ENCODE measurements at places on chromosomes 1 and 21.

GRCh38 chr1:232528472-232529089 lies 101.4 kb downstream of the SIPA1L2 start:
- no peak for DNase-seq

DNA sequence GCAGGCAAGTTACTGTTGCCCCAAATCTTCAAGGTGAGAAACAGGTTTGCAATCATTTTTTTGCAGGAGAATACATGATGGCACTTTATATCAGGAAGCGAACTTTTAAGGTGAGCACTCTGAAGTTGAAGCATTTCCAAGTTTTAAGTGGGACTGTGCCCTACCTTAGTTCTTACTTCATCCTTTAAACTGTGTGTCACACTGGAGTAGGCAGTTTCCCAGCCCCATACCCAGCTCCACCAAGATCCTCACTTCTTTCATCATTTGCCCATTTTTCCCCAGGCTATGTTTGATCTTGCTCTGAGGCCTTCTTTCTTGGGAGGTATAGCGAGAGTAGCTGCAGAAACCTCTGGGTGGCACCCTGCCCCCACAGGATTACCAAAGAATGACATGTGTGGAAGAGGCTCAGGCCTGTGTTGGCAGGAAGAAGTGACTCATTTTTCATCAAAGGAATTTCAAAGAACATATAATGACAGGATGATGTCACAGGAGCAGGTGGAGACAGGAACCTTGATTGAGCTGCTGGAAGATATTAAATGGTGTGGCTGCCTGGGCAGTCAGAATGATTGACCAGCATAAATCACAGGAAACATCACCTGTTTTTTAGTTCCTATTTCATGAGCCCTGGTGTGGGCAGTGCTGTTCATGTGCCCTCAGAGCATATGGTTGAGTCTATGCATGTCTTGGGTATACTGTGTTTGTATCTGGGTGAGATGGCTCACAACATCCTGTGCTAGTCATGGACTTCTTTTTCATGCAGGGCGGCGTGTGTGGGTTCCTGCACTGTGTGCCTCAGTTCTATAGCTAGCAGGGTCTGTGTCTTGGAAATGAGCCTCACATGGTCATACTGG lies 20.8 kb upstream of the MACF1 start:
- DNase-seq = peak; percentile 48

- DNase-seq = no peak
Measured at GRCh38 chr1:186043296-186043695, 309.1 kb downstream of the HMCN1 start.

DNA sequence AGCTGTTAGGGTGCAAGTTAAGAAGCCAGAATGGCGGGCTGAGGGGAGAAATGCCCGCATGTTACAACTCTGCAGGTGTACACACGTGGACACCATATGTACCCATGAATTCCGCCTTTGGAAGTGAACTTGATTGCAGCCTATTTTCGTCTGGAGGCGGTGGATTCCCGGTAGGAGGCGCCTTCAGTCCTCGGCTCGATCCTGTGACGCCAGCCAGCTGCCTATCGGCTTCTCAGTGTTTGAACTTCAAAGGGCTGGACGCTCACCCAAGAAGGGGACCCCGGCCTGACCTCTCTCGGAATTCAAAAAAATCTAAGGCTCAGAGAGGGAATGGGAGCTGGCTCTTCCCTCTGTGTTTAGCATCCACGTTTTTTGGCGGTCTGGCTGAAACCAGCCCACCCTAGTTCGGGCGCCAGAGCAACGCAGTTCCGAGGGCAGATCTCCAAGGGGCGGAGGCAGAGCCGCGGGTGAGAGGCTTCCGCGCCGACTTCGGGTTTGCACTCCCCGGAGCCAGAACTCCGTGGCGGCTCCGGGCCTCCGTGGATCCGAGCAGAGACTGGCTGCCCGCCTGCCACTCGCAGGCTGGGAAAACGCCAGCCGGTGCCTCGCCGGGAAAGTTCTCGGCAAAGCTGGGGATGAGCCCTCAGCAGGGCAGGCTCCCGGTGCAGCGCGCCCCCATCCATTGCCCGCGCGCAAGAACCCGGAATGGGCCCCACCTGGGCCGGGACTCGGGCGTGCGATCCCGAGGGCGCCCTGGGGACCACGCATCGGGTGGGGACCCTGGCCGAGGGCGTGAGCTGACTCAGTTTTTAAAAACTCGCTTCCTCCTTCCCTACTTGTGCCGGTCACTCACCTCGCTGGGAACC lies 996 bp upstream of the TMEM51 start:
- DNase-seq = no peak

- DNase-seq = no peak
Measured at GRCh38 chr1:44546403-44547053, 127.8 kb downstream of the TMEM53 start.

- DNase-seq = no peak
Measured at GRCh38 chr1:237640966-237641365, 249.8 kb downstream of the ZP4 start.

GRCh38 chr1:44437107-44437716 lies 32.2 kb downstream of the RNF220 start:
- no peak for DNase-seq

DNA sequence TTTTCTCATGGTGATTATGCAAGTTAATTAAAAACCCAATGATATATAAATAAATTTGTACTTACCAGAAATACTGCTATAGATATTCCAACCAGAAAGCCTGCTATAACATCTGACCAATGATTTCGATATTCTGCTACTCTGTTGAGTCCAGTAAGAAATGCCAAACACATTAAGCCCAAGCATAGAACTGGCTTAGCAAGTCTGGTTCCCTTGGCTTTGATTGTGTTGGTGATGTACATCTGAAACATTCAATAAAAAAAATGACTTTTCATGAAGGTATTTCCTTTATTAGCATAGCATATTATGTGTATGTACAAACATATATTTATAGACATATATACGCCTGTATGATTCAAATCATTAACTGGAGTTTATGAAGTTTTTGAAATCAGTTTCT lies 82.8 kb downstream of the PLPPR5 start:
- no peak for DNase-seq

DNA sequence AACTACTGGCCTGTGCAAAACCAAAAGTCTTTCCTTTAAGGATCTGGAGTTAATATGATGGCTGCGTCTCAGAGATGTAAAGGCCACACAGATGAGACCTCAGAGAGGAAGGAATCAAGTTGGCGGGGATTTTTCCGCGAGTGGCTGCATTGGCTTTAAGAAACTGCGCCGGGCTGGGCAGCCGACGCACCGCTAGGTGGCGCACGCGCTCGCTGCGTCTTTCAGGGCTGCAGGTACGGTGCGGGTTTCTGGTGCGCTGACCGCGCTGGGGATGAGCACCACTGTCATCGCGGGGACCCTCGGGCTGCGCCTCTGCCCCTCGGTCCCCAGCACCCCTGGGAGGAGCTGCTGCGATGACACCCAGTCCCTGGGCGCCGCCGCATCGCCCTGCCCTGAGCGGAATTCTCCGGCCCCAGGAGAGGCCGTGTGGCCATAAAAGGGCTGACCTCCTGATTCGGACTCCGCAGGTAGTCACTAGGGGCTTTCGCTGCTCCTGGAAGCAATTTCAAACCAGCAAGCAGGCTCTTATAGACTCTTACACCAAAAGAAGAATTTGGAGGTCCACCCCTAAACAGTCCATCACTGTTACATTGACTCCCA lies 241.0 kb downstream of the KCNJ6 start:
- DNase-seq = no peak
